Activated CD4-positive, alpha-beta T cell treated with anti-CD3 and anti-CD28 coated beads for 36 hours (primary cell): ENCODE measurements at places on chromosomes 3 and 15. TPM values are rescaled to one million over a fixed set of nuclear protein-coding genes. Genes with fewer than 3 reads are reported as not detected.
A peak's percentile ranks its signal among the peaks of the same experiment; 100 is the strongest.

Gene FBLN2
- not detected for total RNA-seq

Gene TEX55
- total RNA-seq = not detected

GRCh38 chr3:189132231-189132671 is 39.5 kb upstream of the TPRG1 start:
- H3K36me3 ChIP-seq = peaks cover 6% of the 10 kb centered on the region
- peak overlapping the region; percentile 24 for H3K4me3 ChIP-seq
- DNase-seq = peak; percentile 88
- no peaks in the 10 kb centered on the region for H3K27me3 ChIP-seq
- H3K27ac ChIP-seq = peak overlapping the region; percentile 58

Gene SHC4
- 1.4 TPM for total RNA-seq

DNA sequence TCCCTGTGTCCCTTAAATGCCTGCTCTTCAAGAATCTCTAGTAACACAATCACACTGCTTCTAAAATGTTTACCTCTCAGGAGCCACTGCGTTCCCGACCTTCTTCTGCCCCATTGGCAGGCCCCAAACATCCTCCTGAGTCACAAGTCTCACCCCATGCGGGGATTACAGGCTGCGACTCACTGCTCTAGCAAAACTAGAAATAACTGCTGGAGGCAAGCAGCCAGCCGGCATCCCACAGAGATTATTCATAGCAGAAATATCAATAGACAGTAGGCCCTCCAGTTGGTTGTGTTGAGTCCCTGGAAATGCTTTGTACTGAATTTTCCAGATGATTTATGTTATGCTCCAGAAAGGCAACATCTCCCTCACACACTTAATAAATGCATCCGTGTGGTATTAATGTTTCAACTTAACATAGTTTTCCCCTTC is 64.8 kb downstream of the RFTN1 start:
- H3K27me3 ChIP-seq = no peaks in the 10 kb centered on the region
- DNase-seq = peak; percentile 81
- peaks cover 41% of the 10 kb centered on the region for H3K36me3 ChIP-seq
- peaks cover 52% of the 10 kb centered on the region for H3K4me1 ChIP-seq
- peak overlapping the region; percentile 81 for H3K27ac ChIP-seq

DNA sequence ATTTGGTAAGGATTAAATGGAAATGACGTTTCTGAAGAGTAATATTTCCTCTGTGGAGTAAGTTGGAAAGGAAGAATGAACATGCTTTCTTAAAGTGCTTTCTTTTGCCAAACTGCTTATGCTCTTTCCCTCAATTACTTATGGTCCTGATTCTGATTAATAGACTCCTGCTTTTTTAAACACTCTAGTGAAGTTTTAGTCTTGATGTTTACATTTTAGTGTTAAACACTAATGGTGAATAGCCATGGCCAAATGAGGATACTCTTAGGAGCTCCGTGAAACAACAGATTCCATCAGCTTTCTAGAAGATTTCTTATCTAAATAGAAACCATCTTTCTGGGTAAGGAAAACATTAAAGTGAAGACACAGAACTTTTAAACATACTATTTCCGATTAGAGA is 117.6 kb downstream of the P3H2 start:
- no peak overlapping the region for H3K4me3 ChIP-seq
- H3K36me3 ChIP-seq = no peaks in the 10 kb centered on the region
- no peak for DNase-seq
- no peaks in the 10 kb centered on the region for H3K4me1 ChIP-seq
- peaks cover 8% of the 10 kb centered on the region for H3K27me3 ChIP-seq

DNA sequence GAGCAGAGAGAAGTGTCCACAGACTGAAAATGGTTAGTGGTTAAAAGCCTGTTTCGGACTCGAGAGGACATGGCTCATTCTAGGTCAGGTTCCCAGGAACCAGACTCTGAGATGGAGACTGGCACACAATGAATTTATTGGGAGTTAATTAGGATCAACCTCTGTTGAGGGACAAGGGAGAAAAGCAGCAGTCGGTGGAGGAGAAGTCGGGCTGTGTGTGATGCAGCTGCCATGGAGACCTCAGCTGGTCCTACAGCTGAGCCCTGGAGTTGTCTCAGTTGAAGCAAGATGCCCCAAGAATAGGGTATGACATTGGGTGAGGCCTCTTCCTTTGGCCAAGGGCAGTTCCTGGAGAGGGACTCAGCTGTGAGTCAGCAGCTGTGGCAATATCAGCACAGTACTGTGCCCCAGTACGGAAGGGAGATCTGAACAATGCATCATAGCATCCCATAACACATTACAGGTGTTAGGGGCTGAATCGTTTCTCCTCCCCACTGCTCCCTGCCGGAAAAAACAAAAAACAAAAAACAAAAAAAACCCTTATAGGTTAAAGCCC is 105.4 kb downstream of the ABHD5 start:
- no peak overlapping the region for H3K4me3 ChIP-seq
- H3K36me3 ChIP-seq = no peaks in the 10 kb centered on the region
- no peak for DNase-seq
- no peaks in the 10 kb centered on the region for H3K4me1 ChIP-seq
- peaks cover 4% of the 10 kb centered on the region for H3K27me3 ChIP-seq

- no peak overlapping the region for H3K27ac ChIP-seq
- no peaks in the 10 kb centered on the region for H3K27me3 ChIP-seq
- no peak overlapping the region for H3K4me3 ChIP-seq
- no peaks in the 10 kb centered on the region for H3K4me1 ChIP-seq
These were observed 483.1 kb downstream of the NAALADL2 start for GRCh38 chr3:175342196-175342595.

- peaks cover 17% of the 10 kb centered on the region for H3K36me3 ChIP-seq
- no peaks in the 10 kb centered on the region for H3K4me1 ChIP-seq
- H3K4me3 ChIP-seq = no peak overlapping the region
- DNase-seq = no peak
These were observed 42.4 kb downstream of the ST3GAL6 start for GRCh38 chr3:98805571-98805970.

GRCh38 chr15:98647774-98648653 is at the start of gene IGF1R:
IGF1R (plus strand) TSS chr15:98648539; CDS start chr15:98649582, 1,043 bp downstream.
- H3K36me3 ChIP-seq = peaks cover 3% of the 10 kb centered on the region
- H3K27me3 ChIP-seq = peaks cover 17% of the 10 kb centered on the region
- peaks cover 21% of the 10 kb centered on the region for H3K4me1 ChIP-seq
- H3K4me3 ChIP-seq = peak within 1 kb of the TSS; percentile 89
- peak within 1 kb of the TSS; percentile 91 for H3K27ac ChIP-seq

DNA sequence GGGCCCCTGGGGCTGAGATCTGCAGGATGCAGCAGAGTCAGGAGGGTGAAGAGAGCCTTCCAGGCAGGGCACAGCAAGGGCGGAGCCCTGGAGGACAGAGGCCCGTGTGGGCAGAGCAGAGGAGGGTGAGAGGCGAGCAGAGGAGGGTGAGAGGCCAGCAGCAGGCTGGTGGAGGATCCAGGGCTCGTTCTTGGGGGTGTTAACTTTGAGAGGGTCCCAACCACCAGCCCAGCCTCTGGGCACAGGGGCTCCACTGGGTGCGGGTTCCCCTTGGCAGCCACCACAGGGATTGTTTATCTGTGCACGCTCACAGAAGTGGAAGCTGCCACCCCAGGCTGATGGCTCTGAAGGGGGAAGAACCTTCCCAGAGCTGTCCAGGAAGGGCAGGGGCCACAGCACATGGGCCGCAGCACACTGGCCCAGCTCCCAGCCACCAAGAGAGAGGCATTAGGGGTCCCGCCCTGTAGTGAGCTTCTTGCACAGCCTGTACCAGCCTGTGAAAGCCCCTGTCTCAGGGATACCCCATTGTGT is 9.3 kb upstream of the PLXND1 start:
- no peak overlapping the region for H3K27ac ChIP-seq
- H3K4me3 ChIP-seq = no peak overlapping the region
- H3K36me3 ChIP-seq = no peaks in the 10 kb centered on the region
- H3K27me3 ChIP-seq = no peaks in the 10 kb centered on the region
- no peaks in the 10 kb centered on the region for H3K4me1 ChIP-seq
- DNase-seq = no peak

Gene IQCF5
- not detected for total RNA-seq

Gene GMNC
- total RNA-seq = not detected
